ENCODE measurements at places on chromosomes 3 and 15.

- no peak for DNase-seq
Measured at GRCh38 chr3:83460052-83460451, 1498.7 kb upstream of the CADM2 start.

DNA sequence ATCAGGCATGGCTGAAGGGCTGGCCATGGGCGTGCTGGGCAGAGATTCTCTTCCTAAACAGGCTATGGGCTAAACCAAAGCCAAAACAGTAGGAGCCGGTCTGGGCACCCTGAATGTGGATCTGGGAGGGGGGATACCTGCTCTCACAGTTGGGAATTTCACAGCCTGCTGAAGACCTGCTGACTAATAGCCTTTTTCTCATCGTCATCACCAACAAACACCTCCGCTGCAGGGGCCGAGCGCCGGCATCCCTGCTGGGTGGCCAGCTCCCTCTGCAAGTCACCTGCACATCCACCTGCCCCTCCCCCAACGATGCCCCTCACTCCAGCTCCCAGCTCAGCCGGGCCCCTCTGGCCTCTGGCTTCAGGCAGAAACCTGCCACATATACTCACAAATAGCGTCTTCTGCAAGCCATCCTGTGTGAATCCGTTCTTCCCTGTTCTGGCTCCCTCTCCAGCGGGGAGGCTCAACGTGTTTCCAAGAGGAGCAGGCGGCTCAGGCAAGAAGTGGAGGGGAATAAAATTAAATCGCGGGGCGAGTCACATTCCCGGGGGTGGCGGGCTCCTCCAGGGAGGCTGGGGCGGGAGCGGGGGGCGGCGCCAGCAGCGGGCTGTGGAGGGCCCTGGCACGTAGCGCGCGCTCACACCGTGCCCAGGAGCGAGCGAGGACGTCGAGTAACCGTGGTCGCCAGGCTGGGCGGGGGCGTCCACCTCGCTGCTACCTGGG, 466 bp downstream of the IQSEC1 start:
- DNase-seq, result no peak

DNA sequence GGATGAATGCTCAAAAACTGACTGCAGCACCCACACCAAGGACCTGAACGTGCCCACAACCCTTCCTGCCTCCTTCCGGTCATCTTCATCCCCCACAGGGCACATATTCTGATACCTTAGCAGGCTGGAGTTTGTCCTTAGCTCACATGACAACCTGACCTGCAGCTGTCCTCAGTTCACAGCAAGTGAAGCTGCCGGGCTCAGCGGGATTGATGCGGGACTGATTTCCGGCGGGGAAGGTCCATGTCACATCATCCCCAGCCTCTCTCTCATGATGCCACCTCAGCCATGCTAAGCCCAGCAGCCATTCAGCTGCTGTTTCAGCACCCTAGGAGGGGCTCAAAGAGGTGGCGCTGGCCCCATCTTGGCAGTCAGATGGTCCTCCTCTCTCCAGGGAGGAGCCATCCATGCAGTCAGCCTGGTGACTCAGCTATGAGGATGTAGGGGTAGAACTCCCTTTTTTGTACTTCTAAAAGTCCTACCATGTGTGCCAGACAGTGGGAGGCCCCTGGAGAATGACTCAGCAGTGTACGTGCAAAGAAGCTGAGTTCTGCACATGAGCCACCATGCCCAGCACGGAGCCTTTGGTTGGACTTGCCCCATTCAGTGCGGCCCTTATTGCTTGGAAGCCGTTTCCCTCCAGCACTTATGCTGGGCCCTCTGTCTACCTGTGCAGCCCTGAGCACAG, 9.5 kb downstream of the CA12 start:
- DNase-seq, result no peak

GRCh38 chr15:78229431-78230406, 4.6 kb downstream of the ACSBG1 start:
- no peak for DNase-seq

Measured in activated naive CD4-positive, alpha-beta T cell treated with anti-CD3 and anti-CD28 coated beads, Interleukin-2, amount 50 U/mL, for 16 hours (primary cell).